ENCODE measurements at places on chromosomes 5 and 9. TPM values are rescaled to one million over a fixed set of nuclear protein-coding genes. Genes with fewer than 3 reads are reported as not detected.

Gene PCDHA9
- total RNA-seq, result not detected

Gene PCDHGC5
- 2.2 TPM for total RNA-seq

Gene PCDHA6
- 0.22 TPM for total RNA-seq

DNA sequence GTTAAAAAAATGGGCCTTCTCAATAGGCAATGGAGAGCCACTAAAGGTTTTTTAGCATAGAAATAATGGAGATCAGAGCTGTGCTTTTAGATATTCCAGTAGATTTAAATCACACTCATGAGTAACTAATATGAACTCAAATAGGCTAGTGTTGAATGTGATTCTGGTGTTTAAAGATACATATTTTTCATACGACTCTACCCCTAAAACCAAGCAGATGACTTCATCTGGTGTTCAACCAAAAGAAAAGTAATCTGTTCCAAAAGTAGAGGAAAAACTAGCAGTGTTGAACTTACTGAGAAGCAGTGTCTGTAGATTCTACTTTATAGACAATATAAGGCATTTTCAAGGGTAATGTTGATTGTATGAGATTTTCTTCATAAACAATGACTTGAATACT, 138.1 kb downstream of the TSSK1B start:
- no peak overlapping the region for H3K27ac ChIP-seq
- 0 out of 2 replicates have a peak, but pooled peaks cover 10% of the 10 kb centered on the region for H3K4me1 ChIP-seq
- H3K36me3 ChIP-seq, result no peaks in the 10 kb centered on the region
- DNase-seq, result peak; percentile 42
- H3K27me3 ChIP-seq, result no peaks in the 10 kb centered on the region
- H3K4me3 ChIP-seq, result no peak overlapping the region

GRCh38 chr5:55993013-55993412, 1.8 kb downstream of the IL6ST start:
- no peaks in the 10 kb centered on the region for H3K36me3 ChIP-seq
- peak overlapping the region; percentile 97 for H3K4me3 ChIP-seq
- H3K27ac ChIP-seq, result peak overlapping the region; percentile 89
- peak; percentile 51 for DNase-seq

DNA sequence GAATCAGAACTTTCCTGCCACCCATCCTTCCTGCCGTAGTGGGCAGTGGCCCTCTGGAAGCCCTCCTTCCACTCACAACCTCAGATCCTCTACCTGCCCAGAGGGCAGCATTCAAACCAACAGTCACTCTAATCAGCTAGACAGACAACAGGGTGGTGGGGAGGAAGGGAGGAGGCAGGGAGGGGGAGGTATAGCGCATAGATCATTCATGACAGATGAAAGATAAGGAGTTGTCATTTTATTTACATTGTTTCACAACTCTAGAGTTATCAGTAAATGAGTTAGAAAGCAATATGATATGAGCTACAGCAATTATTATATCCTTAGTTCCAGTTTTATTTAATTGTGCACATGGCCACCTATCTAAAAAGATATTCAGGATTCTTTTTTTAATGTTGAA, 852 bp downstream of the IL9 start:
- DNase-seq, result no peak
- no peak overlapping the region for H3K4me3 ChIP-seq
- no peaks in the 10 kb centered on the region for H3K4me1 ChIP-seq
- no peak overlapping the region for H3K27ac ChIP-seq
